ENCODE measurements at places on chromosomes 1 and 21.

DNA sequence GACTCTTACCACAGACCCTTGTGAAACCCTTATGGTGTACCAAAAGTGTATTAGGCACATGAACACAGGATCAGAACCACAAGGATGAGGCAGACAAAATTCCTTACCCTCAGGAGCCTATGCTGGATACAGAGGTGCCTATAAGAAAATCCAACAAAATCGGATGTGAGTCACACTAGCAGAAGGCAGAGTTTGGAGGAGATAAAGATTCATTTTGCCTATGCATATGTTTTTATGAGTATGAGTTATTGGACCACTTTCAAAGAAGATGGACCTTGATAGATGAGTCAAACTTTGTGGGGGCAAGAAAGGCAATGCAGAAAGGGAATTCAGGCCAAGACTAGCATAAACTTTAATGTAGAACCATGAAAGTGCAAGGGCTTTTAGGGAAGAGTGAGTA, 17.0 kb downstream of the CAMK1G start:
- no peak for DNase-seq

DNA sequence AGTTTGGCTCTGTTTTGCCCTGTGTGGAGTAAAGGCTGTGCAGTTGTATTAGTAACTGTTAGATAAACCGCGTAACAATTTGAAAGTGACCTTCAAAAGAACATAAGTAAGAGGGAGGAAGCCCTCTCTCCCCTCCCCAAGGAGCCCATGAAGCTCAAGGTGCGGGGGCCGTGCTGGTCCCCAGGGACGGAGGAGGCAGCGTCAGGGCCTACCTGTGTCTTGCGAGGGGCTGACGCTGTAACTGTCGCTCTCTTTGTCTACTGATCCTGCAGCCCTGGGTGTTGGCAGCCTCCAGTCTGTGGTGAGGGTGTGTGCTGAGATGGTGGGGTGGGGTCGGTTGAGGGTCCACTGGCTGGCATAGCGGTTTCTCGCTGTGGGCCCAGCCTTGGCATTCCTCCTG, 176.6 kb downstream of the PCP4 start:
- no peak for DNase-seq

- no peak for DNase-seq
Measured at GRCh38 chr1:117260761-117261423, 50.2 kb upstream of the VTCN1 start.

- DNase-seq: no peak
Measured at GRCh38 chr1:247429496-247429895, 13.5 kb downstream of the NLRP3 start.

- DNase-seq: no peak
Measured at GRCh38 chr1:154774175-154774855, 95.8 kb downstream of the KCNN3 start.

- DNase-seq: no peak
Measured at GRCh38 chr1:176225479-176225875, 18.4 kb upstream of the COP1 start.

DNA sequence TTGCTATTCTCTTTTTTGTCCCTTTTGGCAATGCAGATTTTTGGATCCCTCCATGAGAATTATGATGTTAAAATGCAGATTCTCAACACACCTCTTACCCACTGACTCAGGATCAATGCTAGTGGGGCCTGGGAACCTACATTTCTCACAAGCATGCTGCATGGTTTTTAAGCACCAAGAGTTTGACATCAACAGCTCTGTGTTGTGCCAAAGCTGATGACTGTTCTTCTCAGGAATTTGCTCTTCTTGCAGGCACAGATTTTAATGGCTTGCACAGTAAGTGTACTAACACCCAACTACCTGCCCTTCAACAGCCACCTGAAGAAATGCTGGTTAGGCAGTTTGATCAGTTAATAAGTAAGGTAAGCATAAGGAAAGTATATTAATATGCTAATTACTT, 468.7 kb downstream of the PTBP2 start:
- DNase-seq: peak; percentile 17

DNA sequence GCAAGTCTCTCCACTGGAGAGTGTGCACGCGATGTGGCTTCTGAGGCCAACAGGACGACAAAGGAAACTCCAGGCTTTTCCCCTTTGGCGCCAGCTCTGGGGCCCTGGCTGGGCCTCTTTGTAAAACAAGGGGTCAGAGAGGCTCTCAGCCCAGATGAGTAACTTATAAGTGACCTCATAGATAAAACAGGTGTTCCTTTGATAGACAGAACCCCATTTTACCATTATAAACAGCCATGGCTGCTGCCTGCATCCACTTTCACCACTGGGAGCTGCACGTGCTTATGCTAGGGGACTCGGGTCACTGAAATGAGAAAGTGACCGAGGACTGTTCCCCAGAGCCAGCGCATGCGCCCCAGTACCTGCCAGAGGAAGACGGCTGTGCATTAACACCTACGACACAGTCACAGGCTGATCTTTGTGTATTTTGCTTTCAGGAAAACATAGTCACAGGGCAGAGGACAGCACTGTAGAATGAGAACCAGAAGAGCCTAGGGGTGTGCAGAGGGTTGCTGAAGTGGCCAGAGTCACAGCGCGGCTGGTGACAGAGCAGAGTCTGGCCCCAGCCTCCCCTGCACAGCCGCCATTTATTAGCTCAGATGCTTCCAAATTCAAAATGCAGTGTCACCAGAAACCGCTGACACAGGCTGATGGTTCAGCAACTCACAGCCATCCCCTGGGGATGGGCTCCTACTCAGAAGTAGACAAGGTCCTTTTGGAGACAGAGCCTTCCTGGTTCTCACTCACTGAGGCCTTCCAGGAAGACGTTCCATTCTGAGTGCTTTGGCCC, 12.7 kb downstream of the RNF207 start:
- no peak for DNase-seq

DNA sequence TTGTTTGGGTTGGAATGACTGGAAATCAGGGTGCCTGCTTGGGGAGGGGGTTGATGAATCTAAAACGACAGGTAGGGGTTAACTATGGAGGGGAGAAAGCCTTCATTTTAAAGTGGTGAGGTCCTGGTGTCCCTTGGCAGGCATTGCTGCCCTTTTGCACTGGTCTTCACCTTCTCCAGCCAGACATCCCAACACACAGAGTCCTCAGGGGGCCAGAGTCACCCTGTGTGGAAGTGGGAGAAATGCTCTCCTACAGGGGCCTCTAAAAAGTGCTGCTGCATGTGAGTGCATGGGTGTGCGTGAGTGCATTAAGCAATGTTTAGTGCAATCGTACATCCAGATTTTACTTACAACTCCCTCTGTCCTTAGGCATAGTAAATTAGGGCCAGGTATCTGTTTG, 39.0 kb downstream of the TEX35 start:
- DNase-seq: no peak

- no peak for DNase-seq
Measured at GRCh38 chr1:85615586-85616363, 35.2 kb downstream of the CCN1 start.

GRCh38 chr1:74772945-74773344, 40.0 kb downstream of the TYW3 start:
- no peak for DNase-seq

DNA sequence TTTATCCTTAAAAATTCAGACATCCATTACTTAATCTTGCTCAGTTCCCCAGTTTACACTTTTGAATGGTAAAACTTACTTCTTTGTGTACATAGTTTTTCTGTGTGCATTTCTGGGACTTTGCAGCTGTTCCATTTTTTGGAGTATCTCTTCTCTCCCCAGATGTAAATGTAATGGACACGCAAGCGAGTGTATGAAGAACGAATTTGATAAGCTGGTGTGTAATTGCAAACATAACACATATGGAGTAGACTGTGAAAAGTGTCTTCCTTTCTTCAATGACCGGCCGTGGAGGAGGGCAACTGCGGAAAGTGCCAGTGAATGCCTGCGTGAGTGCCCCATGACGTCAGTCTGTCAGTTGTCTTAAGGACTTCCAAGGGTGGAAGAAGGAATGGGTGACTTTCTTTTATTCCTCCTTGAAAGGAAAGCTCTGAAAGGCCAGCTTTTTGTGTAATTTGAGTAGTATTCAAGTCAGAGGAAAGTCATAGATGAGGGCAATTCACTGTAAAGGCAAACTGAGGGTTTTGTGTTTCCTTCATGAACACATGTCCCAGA, 75.7 kb upstream of the LAMC2 start:
- DNase-seq: no peak

GRCh38 chr1:89832496-89833127, 11.8 kb downstream of the LRRC8D start:
- no peak for DNase-seq

- DNase-seq: no peak
Measured at GRCh38 chr1:223326776-223327175, 37.2 kb downstream of the SUSD4 start.

Measured in AG04449 (cell line).